ENCODE measurements at places on chromosomes 4 and X.

DNA sequence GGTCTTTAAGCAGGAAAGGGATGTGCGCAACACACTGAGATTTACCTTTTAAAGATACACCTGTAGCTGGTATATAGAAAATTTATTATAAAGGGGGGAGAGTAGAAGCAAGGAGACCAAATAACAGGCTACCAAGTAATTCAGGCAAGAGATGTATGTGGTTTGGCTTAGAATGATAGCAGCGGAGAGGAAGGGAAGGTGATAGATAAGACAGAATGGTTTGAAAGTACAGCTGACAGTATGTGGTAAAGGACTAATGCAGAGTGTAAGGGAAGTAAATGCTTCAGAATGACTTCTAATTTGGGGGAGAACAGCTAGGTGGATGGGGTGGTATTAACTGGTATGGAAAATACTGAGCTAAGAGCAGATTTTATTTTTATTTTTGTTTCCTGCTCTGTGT, 308.9 kb downstream of the ANTXR2 start:
- DNase-seq: no peak

DNA sequence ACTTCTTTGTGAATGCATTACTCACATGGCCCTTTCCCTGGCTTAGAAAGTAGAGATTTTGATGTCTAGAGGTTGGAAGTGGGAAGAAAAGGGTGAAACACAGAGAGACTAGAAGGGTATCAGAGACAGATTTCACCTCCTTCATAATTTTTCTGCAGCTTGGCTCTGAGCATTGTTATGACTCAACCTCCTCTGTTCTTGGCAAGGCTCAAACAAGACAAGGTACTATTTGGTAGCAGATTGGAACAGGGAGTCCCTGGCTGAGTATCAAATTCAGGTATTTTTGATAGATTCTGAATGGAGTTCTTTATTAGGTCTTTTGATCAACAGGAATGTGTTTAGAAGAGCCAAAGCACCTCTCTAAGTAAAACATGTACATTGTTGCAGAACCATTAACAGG, 146.3 kb upstream of the CHRDL1 start:
- no peak for DNase-seq

DNA sequence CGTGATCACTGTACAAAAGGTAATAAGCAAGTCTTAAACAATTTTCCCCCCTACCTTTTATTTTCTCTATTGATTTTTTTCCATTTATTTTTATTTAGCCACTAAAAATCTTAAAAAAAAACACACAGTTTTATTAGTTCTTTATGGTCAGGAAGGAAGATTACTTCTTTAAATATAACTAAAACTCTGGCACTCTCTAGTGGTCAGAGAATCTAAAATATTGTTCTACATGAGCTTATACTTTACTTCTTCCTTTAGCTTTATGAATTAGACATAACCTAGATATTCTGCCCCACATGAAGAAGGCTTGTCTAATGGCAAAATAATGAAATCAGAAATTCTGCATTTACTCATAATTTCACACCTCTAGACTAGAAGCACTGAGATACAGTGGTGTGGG, 135.2 kb downstream of the PDE5A start:
- DNase-seq: no peak

DNA sequence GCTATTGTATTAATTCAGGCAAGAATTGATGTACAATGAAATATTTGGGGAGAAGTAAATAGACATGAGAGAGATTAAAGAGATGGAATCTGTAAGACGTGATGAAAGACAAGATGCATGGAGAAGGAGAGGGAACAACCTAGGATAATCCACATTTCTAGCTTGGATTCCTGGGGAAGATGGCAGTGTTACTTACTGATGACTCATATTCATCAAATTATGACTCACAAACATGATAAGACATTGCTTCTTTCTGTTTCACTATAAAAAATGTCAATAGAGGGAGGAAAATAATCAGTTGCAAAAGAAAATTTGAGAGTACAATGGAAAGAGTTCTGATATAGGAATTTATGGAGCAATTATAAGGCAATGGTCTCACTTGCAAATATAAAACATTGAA, 104.1 kb upstream of the BMP3 start:
- no peak for DNase-seq

- DNase-seq: no peak
These were observed 3.1 kb upstream of the TCEANC start for GRCh38 chrX:13649838-13650237.

GRCh38 chr4:1232661-1233621, 16.0 kb downstream of the CTBP1 start:
- no peak for DNase-seq

- peak; percentile 67 for DNase-seq
These were observed 1028.4 kb upstream of the INTU start for GRCh38 chr4:126604268-126604867.

DNA sequence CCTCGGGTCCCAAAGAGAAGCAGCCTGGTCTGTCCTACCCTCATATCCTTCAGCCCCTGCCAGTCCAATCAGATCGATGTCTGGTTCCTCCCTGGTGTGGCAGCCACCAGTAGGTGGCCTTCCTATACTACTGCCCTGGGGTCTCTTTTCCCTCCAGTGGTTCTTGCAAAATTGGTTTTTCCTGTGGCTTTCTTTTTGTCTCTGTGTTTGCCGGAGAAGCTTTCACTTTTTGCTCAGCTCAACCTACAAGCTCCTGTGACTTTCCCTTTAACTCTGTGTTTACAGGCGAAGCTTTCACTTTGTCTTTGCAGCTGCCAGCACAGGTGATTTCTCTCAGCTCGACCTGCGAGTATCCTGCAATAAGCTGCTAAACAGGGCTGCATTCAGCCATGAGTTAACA, 46.8 kb downstream of the UGT2A3 start:
- DNase-seq: no peak

DNA sequence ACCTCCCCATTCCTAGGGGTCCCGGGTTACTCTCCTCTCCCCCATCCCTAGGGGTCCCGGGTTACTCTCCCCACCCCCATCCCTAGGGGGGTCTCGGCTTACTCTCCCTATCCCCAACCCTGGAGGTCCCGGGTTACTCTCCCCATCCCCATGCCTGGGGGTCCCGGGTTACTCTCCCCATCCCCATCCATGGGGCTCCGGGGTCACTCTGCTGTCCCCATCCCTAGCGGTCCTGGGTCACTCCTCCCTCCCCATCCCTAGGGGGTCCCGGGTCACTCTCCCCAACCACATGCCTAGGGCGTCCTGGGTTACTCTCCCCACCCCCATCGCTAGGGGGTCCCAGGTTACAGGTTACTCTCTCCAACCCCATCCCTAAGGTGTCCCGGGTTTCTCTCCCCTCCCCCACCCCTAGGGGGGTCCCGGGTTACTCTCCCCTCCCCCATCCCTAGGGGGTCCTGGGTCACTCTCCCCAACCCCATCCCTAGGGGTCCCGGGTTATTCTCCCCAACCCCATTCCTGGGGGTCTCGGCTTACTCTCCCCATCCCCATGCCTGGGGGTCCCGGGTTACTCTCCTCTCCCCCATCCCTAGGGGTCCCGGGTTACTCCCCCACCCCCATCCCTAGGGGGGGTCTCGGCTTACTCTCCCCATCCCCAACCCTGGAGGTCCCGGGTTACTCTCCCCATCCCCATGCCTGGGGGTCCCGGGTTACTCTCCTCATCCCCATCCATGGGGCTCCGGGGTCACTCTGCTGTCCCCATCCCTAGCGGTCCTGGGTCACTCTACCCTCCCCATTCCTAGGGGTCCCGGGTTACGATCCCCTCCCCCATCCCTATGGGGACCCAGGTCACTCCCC, 821 bp downstream of the ASMTL start:
- no peak for DNase-seq

DNA sequence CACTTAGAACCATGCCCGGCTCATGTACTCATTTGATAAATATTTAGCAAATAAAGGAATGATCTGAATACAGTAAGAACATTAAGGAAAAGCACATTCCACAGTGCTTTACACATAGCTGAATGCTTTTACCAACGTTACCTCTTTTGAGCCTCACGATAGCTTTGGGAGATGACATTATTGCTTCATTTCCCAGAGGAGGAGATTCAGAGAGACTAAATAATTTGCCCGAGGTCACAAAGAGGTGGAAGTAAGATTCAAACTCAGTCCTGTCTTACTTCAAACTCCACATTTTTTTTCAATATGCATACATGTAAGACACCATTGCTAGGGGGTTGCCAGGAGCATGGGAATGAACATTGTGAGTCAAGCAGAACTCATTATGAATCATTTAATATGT, 538.5 kb downstream of the BCOR start:
- DNase-seq: peak; percentile 34

DNA sequence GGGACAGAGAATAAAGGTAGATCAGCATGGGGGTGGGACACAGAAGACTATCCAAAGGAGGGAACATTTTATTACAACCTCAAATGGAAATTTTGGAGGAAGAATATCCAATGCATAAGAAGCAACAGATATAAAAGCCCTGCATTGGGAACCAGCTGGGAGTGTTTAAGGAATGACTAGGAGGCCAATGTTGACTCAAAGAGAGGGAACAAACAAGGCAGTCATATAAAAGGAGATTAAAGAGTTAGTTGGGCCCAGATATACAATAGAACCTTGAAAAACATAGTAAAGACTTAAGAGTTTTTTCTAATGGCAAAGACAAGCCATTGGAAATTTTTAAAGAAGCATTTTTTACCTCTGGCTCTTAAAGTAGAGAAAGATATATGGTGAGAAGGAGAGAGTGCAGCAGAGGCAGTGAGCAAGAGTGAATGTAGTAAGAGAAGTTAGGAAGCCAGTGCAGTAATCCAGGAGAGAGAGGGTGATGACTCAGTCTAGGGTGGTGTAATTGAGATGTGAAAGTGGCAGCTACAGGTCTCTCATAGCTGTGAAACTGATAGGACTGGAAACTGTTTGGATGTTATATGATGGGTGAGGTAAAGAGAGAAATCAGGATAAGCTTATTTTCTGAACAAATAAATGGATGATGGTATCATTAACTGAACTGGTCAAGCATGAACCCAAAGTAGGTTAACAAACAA, 182.2 kb upstream of the ATOH1 start:
- no peak for DNase-seq

GRCh38 chrX:41692162-41692749, 3.5 kb downstream of the GPR34 start:
- DNase-seq: peak; percentile 10

DNA sequence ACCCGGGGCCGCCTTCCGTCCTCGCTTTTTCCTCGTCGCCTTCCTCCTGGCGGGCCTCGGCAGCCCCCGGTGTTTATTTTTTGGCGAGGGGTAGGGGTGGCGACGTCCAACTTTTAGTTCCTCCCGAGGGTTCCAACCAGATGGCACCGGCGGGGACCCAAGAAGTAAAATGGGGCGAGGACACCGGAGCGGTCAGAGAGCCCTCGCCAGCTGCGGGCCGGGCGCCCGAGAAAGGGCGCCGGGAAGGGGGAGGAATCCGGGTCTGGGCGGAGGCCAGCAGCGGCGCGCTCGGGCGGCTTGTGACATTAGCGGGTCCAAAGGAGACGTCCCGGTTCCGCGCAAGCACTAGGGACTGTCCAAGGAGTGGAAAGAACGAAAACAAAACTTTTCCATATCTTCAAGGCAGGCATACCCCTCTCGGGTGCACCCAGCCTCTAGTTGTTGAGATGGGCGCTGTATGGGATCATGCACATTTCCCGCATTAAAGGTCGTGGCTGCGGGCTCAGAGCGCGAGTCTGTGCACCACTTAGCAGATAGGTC, 691 bp upstream of the USP46 start:
- DNase-seq: peak; percentile 75

- no peak for DNase-seq
These were observed 174.9 kb upstream of the PCDH18 start for GRCh38 chr4:137707102-137707620.

GRCh38 chr4:155032521-155033229, 175.8 kb upstream of the NPY2R start:
- no peak for DNase-seq

DNA sequence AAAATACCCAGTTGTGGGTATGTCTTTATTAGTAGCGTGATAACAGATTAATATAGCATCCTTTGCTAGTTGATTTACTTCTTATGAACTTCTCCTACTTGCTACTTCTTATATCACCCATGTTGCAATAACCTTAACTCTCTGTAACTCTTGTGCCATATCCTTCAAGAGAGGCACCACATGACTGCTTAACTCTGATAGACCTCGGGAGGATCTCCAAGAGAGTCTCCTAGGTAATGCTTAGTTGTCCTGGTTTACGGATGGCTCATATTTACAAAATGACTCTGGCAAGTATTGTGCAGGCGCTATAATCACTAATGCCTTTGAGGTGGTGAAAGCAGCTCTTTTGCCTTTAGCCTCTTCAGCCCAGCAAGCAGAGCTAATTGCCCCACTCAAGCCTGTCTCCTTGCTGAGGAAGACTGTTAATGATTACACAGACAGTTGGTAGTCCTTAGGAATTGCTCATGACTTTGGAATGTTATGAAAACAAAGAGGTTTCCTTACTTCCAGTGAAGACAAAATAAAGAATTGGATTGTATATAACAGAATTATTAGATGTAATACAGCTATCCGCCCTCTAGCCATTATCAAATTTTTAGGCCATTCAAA, 1305.8 kb downstream of the PCDH7 start:
- peak; percentile 6 for DNase-seq

DNA sequence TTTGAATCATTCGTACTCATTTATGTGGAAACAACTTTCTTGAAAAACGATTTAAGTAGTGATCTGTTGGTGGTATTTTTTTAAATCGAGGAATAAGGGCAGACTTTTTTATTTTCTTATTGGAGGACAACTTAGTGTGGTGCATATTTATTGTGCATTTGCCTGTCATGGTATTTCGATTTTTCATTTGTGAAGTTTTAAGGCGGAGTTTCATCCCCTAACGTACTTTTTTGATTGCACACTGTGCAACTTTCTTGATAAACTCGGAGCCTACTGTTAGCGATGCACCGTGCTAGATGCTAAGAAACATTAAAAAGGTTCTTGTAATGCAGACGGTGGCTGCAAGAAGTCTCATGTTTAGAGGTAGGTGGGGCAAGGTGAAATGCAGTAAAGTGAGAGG, 1.4 kb downstream of the ZFX start:
- DNase-seq: no peak

DNA sequence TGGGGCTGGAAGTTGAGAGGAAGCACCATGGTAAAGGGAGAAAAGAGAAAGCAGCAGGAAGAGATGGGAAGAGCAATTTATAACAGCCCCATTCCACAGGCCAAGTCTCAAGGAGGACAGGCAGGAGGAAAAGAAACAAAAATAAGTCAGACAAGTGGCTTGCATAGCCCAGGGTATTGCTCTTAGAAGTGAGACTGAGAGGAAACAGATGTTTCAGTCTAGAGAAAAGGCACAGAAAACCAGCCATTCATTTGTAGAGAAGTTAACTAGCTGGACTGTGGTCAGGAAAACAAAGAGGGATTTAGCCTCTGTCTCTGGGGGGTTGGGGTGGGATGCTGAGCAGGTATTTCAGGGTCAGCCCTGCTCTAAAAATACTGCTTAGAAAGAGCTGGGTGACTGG, 175.0 kb upstream of the ARHGEF9 start:
- DNase-seq: no peak

- DNase-seq: peak; percentile 67
These were observed 6.8 kb upstream of the BCOR start for GRCh38 chrX:40104630-40104984.
